ENCODE measurements at places on chromosomes 4 and X.

GRCh38 chr4:102500352-102500695, 835 bp upstream of the NFKB1 start:
- no peak for DNase-seq

- no peak for DNase-seq
Observed at GRCh38 chr4:106690487-106690886, 321.9 kb upstream of the GIMD1 start.

DNA sequence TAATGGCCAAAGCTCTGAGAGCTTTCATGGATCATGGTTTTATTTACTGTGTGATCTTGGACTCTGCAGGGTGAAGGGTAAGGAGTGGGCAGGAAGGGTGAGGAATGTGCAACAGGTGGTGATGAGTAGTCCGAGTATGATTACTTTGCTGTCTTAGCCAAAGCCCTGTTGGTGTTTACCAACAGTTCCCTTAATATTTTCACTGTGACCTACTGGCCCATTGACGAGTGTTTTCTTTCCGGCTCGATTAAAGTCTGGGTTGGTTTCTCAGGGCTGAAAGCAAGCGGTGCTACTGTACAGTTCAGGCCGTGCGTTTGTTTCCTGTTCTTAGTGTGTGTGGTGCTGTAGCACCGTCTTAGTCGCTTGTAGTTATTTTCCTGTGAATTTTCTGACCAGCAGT, 2.6 kb downstream of the ARHGAP24 start:
- no peak for DNase-seq

- DNase-seq: no peak
Observed at GRCh38 chrX:46831765-46832327, 5.0 kb upstream of the RP2 start.

DNA sequence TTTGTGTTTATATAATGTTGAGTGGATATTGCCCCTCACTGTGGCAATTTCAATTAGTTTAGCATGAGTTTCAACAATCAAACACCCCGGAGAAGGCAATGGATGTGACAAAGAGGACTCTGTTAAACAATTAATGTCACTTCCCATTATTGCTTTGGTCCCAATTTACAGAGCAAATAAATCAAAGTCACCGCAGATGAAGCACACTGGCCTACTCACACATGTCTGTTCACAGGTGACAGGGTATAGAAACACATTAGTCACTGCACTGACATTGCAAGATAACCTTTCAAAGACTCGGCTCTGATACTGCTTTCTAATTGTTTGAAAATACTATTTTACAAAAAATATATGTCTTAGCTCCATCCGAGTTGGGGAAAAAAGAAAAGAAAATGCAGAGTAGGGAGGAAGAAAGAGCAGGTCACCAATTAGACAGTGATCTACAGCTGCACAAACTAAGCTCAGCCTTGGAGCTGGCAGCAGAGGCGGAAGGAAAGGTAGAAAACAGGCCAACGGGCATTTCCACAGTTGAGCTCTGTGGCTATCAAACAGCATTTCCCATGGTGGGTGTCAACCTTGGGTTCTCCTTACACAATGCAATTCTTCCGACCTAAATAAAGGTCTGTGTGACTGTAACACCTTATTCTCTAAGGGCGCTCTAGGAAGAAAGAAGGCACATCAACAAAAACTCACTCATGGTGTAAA, 53.9 kb downstream of the PPARGC1A start:
- no peak for DNase-seq

DNA sequence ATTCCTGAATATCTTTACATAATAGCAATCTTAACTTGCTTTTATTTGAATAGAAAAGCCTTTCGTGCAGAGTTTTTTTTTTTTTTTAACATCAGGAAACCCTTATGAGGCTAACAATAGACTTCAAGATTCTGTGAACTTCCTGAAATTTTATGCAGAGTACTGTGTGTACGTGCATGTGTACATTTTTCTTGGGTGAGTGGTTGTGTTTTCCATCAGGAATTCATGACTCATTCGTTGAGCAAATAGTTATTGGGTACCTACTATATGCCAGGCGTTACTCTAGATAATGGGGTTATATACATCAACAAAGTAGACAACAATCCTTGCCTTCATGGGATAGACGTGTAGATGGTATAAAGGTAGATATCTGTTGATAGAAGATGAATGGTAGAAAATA, 59.1 kb downstream of the MRPL1 start:
- DNase-seq: no peak

DNA sequence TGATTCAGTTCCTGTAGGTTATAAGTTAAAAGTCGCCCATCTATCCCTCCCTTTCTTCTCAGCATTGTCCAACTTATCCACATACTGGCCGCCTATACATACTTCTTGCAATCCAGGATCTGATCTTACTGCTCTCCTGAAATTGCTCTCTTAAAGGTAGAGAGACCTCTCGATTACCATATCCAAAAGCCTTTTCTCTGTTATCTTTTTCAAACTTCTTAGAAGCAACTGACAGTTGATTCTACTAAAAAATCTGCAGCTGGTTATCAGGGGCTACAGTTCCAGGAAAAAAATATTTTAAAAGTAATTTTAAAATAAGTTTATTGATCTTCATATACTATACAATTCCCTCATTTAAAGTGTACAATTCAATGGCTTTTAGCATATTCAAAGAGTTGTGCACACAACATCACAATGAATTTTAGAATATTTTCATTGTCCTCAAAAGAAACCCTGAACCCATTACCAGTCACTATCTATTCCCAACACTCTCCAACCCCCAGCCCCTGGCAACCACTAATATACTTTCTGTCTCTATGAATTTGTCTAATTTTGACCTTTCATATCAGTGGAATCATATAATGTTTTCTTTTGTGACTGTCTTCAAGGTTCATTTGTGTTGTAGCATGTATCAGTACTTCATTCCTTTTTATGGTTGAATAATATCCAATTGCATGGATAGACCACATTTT, 102.0 kb downstream of the HDAC8 start:
- no peak for DNase-seq

DNA sequence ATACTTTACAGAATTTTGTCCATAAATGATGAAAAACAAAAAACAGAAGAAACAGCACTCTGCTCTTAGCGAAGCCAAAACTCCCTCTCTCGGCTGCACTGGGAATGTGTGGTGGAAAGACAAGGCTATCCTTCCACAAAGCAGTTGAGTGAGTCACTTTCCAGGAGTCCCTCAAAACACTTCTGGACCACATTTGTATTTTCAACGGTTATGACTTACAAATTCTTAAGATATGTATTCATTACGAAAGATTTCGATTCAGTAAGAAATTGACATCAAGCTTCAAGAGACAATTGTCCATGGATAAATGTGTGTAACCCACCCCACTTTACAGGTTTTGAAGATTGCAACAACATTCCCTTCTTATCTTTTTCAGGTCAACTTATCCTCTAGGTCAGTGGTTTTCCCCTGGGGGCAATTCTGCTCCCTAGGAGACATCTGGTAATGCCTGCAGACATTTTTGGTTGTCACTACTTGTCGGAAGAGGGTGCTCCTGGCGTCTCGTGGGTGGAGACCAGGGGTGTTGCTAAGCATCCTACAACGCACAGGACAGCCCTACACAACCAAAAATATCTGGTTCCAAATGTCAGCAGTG, 66.7 kb upstream of the MTNR1A start:
- DNase-seq: no peak

GRCh38 chr4:120007191-120007871, 59.3 kb downstream of the MAD2L1 start:
- DNase-seq: peak; percentile 77

GRCh38 chrX:126137899-126138298, 28.2 kb downstream of the DCAF12L2 start:
- DNase-seq: no peak

GRCh38 chrX:96835660-96836289, 47.9 kb upstream of the RPA4 start:
- no peak for DNase-seq

GRCh38 chr4:1356181-1356998, 9.4 kb downstream of the UVSSA start:
- DNase-seq: peak; percentile 57

GRCh38 chr4:95546221-95546620, 2.6 kb downstream of the UNC5C start:
- DNase-seq: no peak

GRCh38 chr4:76957004-76957738, 7.6 kb downstream of the SEPTIN11 start:
- DNase-seq: no peak

DNA sequence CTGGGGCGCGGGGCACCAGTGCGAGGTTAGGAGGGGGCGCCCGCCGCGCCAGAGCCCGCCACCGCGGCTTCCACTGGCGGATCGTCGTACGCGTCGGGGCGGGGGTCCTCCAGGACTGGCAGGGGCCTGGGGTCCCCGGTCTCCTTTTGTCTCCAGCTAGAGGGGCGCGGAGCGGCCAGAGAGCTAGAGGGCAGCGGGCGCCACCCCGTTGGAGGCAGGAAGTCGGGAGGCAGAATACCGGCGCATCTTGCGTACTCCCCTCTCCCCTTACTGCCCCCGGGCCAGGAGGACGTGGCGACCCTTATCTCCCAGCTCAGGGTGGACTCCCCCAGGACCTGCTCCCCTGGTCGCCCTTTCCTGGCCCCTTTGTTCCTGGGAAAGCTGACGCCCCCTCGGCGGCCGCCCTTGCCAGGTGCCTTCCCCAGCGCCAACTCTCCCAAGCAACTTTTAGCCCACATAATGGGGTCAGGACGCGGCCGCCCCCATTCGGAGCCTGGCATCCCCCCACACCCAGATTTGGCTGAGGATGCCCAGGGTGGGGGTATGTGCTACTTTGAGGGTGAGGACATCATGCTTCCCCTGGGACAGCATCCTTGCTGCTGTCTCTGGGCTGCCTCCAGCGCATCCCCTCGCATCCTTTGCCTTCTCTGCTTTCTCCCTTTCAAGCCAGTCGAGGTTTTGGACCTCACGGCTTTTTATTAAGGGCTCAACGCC, 933 bp downstream of the CNKSR2 start:
- DNase-seq: peak; percentile 18

- DNase-seq: no peak
Observed at GRCh38 chrX:19177721-19178120, 55.5 kb upstream of the ADGRG2 start.

DNA sequence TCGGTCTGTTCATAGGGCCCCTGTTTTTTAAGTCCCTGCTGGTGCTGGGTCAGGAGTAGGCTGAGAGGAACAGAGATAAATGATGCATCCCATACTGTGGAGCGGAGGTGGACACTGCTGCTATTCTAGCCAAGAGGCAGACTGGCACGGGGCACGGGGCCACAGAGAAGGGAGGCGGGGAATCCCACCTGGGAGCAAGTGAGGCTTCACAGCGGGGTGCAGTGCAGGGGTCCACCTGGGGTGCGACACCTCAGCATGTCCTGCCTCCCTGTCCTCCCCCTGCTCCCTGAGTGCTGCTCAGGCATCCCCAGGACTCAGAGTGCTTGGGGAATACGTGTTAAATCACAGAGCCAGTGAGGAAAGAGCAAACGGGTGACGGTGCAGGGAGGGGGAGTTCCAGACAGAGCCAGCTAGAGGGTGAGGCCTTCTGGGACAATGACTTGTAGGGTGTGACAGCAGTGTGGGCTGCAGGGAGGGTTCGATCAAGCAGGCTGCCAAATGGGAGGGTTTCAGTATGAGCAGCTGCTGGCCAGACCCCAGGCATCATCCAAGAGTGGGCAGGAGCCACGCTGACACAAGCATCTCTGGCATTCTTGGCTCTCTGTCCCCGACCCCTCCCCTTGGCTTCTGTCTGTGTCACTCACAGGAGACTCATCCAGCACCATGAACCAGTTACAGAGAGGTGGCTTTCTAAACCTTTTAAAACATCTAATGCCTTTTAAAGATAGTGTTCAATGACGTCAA, 13.7 kb upstream of the HTRA3 start:
- DNase-seq: peak; percentile 91

DNA sequence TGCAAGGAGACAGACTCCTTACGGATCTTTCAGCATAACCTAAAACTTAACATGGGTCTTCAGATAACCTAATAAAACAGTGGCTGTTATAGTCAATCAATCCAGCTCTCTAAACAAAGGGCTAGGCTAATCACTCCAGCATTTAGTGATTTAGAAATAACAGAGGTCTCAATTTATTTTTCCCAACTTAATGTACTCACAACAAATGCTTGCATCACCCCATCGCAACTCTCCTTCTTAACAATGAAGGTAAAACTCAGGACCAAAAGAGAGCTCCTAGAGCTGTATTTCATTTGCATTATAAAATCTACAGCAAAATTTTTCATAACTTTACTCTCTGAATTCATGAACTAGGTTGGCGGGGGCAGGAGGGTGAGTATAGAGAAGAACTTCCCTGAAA, 1.1 kb downstream of the LIN54 start:
- DNase-seq: no peak

- no peak for DNase-seq
Observed at GRCh38 chr4:6454112-6454910, 18.1 kb downstream of the PPP2R2C start.

DNA sequence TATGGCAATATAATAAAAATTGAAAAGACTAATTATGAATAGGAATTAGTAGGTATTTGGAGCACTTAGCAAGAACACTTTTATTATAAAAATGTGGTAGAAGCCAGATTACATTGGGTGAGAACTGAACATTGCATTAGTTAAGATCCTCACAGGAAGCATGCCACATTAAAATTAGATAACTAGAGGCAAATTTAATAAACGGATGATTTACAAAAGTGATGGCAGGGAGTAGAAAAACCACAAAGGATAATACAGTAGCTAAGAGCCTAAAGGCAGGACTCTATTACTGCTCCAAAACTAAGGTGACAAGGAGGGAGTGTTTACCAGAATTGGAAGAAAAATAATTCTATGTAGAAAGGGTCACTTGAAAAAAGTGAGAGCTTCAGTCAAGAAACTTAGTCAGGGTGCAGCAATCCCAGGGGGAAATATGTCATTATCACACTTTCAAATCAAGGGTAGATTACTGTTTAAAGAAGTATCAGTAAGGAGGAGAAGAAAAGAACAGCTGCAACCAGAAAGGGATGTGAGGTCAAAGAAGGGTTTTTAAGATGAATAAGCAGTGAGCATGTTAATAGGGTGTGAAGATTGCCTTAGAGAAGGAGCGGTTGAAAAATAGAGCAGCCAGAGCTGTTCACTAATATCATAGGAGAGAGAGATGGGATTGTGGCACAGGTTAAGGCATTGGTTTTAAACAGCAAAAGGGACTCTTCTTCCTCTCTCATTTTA, 84.6 kb downstream of the NDST4 start:
- no peak for DNase-seq

GRCh38 chr4:114464726-114465272, 133.8 kb upstream of the UGT8 start:
- DNase-seq: no peak

- no peak for DNase-seq
Observed at GRCh38 chrX:46381630-46382029, 163.6 kb downstream of the ZNF674 start.

All from right hindlimb (tissue), 1 donor.